Gastroesophageal sphincter (tissue), 4 donors: ENCODE measurements at places on chromosomes 2 and 18. TPM values are rescaled to one million over a fixed set of nuclear protein-coding genes. Genes with fewer than 3 reads are reported as not detected.

IL37 gene
- total RNA-seq: not detected

- ATAC-seq: no peak
These were observed 143.8 kb upstream of the SLC1A4 start for GRCh38 chr2:64845273-64845905.

DNA sequence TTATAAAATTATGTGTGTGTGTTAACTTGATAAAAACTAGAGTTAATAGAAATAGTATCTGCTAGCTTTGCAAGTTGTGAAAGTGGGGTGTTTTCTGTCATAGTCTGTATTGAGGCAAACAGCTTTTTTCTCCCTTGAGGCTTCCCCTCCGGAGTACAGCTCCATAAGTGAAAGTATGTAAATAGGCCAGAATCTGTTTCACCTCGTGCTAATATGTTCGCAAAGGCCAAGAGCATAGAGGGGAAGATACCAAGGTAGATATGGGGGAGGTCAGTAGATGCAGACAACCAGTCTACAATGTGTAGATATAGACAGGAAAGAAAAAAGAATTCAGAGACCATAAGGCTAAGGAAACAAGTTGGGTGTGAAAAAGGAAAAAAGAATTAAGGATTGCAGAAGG, 72.9 kb downstream of the PTRHD1 start:
- ATAC-seq: no peak

- ATAC-seq: no peak
These were observed 687.6 kb upstream of the HS6ST1 start for GRCh38 chr2:129006135-129006886.

DNA sequence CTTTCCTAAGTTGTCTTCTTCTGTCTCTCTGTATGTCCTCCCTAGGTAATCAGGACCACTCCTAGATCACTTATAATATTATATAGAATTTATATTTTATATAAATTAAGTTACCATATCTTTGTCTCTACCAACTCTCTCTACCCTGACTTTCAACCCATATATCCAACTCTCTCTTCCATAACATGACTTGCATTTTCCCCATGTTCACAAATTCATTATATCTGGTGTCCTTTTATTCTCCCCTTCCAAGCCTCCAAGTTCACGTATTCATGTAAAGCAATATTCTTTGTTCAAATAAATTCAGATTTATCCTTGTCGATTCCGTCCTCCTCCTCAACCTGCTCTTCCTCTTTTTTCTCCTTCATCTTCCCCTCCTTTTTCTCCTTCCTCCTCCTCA, 127.5 kb downstream of the XIRP2 start:
- no peak for ATAC-seq
